ENCODE measurements at places on chromosomes 12 and 14. TPM values are rescaled to one million over a fixed set of nuclear protein-coding genes. Genes with fewer than 3 reads are reported as not detected.

WNT5B gene
- 14.0 TPM for total RNA-seq

KRT6C gene
- total RNA-seq = not detected

KRT77 gene
- total RNA-seq = not detected

ZDHHC22 gene
- 5.9 TPM for total RNA-seq

GRCh38 chr12:47024463-47024862 lies 55.0 kb upstream of the PCED1B start:
- DNase-seq = no peak
- no peaks in the 10 kb centered on the region for H3K4me1 ChIP-seq
- no peaks in the 10 kb centered on the region for H3K36me3 ChIP-seq
- no peak overlapping the region for H3K27ac ChIP-seq

DNA sequence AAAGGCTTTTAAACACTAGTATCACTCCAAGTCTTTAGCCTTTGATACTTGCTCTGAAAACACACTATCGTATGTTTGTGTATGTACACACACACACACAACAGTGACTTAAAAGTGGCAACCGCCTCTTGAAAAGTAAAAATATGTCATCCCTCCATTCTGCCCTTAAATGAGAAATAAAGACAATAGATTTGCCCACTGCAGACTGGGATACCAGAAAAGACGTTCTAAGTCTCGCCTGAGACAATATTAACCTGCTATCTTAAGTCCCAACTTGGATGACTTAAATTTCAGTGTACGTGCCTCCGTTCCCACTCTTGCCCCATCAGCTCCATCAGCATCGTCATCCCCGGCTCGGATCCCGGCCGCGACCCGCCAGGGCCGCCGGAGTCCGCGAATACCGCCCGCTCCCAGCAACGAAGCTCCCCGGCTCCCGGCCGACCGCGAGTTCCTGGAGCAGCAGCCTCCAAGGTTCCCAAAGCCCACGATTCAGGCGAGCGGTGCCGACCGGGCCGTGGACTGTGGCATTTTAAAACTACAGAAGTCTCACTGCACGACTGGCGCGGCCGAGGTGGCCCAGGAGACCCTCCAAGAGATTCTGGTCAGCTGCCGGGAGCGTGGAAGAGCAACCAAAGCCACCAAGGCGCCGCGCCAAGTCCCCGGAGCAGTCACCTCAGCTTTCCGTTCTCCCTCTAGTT lies 2.8 kb upstream of the ARID2 start:
- H3K4me3 ChIP-seq = peak overlapping the region; percentile 99
- peak; percentile 29 for DNase-seq
- H3K27ac ChIP-seq = peak overlapping the region; percentile 99

DNA sequence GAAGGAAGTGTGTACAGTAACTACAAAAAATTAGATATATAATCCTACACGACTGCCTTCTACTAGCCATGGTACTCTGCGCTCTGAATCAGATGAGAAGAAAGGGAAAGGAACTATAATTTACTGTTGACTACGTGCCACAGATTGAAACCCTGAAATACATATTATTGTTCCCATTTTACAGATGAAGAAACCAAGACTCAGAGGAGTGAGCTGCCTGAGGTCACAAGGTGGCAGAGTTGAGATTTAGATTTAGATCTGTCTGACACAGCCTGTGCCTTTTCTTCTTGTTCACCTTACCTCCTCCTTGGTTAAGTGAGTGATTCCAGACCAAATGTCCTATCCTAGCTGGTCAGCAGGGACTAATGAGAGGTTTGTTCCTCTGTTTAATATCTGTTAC lies 61.6 kb upstream of the OR4E1 start:
- DNase-seq = no peak
- H3K4me1 ChIP-seq = no peaks in the 10 kb centered on the region
- H3K4me3 ChIP-seq = no peak overlapping the region
- H3K36me3 ChIP-seq = no peaks in the 10 kb centered on the region

DNA sequence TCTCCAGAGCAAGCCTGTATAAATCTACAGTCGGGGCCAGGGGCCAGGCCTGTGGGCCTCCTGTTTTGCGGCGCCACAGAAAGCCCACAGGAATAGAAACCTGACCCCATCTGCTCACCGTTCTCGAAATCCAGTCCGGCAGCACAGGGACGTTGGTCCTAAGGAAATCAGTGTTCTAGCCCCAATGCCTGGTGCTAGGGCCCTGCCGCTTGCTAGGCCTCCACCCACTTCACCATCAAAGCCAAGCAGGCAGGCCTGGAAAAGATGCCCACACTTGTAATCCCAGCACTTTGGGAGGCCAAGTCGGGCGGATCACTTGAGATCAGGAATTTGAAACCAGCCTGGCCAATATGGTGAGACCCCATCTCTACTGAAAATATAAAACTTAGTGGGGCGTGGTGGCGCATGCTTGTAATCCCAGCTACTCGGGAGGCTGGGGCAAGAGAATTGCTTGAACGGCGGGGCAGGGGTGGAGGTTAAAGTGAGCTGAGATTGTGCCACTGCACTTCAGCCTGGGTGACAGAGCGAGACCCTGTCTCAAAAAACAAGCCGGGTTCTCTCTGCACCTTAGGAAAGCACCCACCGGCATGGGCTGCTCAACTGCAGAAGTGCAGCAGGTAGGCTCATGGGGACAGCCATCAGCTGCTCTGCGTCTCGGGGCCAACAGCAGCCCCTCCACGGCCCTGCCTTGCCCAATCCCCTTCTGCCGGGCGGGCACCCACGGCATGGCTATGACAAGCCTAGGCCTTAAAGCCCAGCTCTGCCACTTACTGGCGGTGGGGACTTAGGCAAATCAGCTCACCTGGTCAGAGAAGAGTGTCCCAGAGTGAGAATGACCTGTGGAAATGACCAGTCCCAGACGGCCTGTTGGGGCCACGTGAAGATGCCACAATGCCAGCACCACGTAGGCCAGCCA lies 47.4 kb downstream of the VWF start:
- H3K4me1 ChIP-seq = peaks cover 12% of the 10 kb centered on the region
- no peak overlapping the region for H3K27ac ChIP-seq
- DNase-seq = no peak
- no peaks in the 10 kb centered on the region for H3K36me3 ChIP-seq
- peaks cover 8% of the 10 kb centered on the region for H3K27me3 ChIP-seq

DNA sequence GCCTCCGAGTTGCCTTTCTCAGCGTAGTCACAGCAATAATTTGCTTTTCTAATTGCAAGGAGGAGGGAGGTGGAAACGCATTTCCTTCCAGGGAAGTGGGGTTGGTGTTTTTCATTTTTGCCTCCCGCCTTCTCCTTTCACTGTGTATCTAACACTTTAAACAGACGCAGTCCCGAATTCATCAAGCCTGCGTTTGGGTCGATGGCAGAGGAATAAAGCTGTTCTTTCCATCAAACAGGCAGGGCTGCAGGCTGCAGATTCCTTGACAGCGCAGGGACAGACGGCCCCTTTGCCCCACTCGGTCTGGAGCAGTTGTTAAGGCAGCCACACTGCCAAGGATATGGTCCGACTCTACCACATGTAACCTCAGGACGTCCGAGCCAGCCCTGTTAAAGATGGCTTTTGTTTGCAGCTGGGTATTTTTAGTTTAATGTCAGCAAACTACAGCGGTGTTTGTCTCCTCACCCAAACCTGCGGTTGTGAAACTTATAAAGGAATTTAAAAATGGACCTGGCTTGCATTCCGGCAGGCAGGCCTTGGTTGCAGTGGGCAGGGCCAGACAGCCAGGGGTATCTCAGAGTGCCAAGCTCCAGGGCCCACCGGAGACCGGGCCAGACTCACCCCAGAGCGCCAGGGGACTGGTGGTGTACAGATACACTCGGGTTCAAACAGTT lies 2.1 kb downstream of the CHST11 start:
- DNase-seq = no peak
- H3K27me3 ChIP-seq = peaks cover 72% of the 10 kb centered on the region
- H3K36me3 ChIP-seq = no peaks in the 10 kb centered on the region
- peaks cover 45% of the 10 kb centered on the region for H3K4me1 ChIP-seq
- H3K4me3 ChIP-seq = peak overlapping the region; percentile 91

- H3K4me1 ChIP-seq = peaks cover 10% of the 10 kb centered on the region
- H3K36me3 ChIP-seq = no peaks in the 10 kb centered on the region
- H3K27me3 ChIP-seq = no peaks in the 10 kb centered on the region
- no peak for DNase-seq
- H3K27ac ChIP-seq = no peak overlapping the region
These were observed 14.8 kb upstream of the CALM1 start for GRCh38 chr14:90381999-90382451.

- H3K36me3 ChIP-seq = no peaks in the 10 kb centered on the region
- H3K27ac ChIP-seq = no peak overlapping the region
- no peaks in the 10 kb centered on the region for H3K27me3 ChIP-seq
- H3K4me1 ChIP-seq = peaks cover 69% of the 10 kb centered on the region
- H3K4me3 ChIP-seq = peak overlapping the region; percentile 1
- DNase-seq = no peak
These were observed 8.1 kb downstream of the VPS37B start for GRCh38 chr12:122887819-122888212.

DNA sequence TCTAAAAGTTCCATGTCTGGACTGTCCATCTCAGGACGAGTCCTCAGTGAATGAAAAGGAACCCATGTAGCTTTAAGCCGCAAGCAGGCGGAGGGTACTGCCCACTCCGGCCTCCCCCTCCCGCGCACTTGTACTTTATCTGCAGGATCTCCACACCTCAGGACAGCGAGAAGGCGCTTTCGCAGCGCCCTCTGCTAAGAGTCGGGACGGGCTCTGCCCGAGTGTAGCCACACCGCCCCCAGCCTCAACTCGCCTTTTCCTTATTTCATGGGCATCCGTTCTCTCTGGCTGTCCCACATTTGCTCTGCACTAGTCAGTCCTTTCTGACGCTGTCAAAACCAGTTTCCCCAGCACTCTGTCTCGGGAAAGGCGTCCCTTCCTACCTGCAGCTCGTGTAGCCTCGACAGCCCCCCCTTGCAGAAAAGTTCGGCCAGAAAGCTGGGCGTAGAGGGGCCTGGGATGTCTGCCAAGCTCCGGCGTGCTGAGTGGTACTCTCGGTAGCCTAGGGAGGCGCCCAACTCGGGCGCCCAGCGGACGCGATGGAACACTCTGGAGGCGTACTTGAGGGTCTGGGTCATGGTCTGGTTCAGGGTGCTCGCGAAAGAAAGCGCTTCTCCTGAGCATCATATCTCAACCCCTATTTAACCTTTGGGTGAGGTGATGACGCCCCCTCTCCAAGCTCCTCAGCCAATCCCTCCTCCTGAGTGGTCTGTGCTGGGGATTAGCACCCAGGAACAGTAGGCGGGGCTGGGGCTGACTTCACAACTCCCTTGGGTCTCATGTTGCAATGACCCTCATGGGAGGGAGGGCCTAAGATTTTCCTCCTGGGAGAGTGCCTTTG lies at the start of gene CYP27B1:
TSS of gene CYP27B1 (minus strand) at position 615 of the 841 bp plus-strand sequence. CDS start at position 578, 37 bp downstream.
- peaks cover 19% of the 10 kb centered on the region for H3K4me1 ChIP-seq
- DNase-seq = no peak
- H3K27ac ChIP-seq = no peak within 1 kb of the TSS
- H3K4me3 ChIP-seq = peak within 1 kb of the TSS; percentile 73
- H3K27me3 ChIP-seq = peaks cover 76% of the 10 kb centered on the region
- peaks cover 10% of the 10 kb centered on the region for H3K36me3 ChIP-seq

GRCh38 chr12:68743356-68743755 lies 2.6 kb upstream of the SLC35E3 start:
- no peaks in the 10 kb centered on the region for H3K27me3 ChIP-seq
- H3K27ac ChIP-seq = no peak overlapping the region
- no peak for DNase-seq
- H3K4me1 ChIP-seq = peaks cover 16% of the 10 kb centered on the region
- peaks cover 5% of the 10 kb centered on the region for H3K36me3 ChIP-seq
- peak overlapping the region; percentile 20 for H3K4me3 ChIP-seq

- H3K27ac ChIP-seq = no peak overlapping the region
- no peak overlapping the region for H3K4me3 ChIP-seq
- no peaks in the 10 kb centered on the region for H3K36me3 ChIP-seq
- H3K27me3 ChIP-seq = no peaks in the 10 kb centered on the region
- peaks cover 17% of the 10 kb centered on the region for H3K4me1 ChIP-seq
These were observed 6.8 kb downstream of the PTPN6 start for GRCh38 chr12:6957741-6958608.

DNA sequence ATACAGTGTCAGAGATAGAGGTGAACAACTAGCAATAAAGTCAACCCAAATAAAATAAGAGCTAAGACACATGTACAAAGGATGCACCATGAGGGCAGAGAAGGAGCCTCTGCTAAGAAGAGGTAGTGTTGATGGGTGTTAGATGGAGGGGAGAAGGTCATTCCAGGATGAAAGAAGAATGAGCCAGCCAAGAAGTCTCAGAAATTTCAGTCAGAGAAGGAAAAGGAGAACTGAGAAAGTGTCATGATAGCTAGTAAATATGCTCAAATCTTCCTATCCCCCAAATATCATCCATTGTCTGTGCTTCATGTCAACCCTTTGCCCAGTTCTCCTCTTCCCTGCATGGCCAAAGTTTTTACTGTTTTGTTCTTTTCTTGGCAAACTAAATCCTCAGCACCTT lies 225.2 kb upstream of the BTG1 start:
- H3K27me3 ChIP-seq = no peaks in the 10 kb centered on the region
- no peak for DNase-seq
- peaks cover 2% of the 10 kb centered on the region for H3K36me3 ChIP-seq
- peaks cover 23% of the 10 kb centered on the region for H3K4me1 ChIP-seq

- no peak for DNase-seq
- no peak overlapping the region for H3K4me3 ChIP-seq
These were observed 131.4 kb downstream of the BBS10 start for GRCh38 chr12:76216585-76217472.

DNA sequence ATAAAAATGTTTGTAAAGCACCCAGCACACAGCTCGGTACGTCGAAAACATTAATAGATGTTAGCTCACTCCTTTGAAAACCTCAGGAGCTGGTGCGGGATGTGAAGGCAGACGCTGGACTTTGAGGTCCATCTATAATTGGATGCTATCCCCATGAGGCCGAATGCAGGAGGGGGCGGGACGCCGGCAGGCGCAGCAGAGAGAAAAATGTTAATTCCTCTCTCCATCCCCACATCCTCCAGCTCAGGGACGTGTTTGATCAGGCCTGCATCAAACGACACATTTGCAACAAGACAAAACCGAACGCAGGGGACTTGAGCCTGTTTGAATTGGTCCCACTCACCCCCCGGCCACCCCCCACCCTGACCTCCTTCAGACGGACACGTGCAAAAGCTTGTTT lies 231.0 kb downstream of the RBM19 start:
- no peaks in the 10 kb centered on the region for H3K4me1 ChIP-seq
- H3K27me3 ChIP-seq = peaks cover 75% of the 10 kb centered on the region

All from neural crest cell (in vitro differentiated cells).